ENCODE measurements at places on chromosomes 2 and 18.

DNA sequence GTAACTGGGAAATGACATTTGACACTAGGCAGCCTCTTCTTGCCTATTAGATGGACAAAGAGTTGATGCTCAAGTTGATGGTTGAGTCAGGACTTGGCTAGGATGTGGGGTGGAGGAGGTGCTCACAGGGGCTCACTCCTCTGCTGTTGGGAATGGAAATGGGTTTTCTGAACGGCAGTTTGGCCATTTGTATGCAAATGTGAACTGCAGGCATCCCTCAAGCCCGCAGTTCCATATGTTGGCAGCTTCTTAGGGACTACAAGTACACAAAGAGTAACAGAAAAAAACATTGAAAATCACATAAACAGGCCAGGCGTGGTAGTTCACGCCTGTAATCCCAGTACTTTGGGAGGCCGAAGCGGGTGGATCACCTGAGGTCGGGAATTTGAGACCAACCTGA lies 80.8 kb downstream of the INPP5D start:
- no peaks in the 10 kb centered on the region for H3K36me3 ChIP-seq
- H3K27ac ChIP-seq = no peak overlapping the region
- no peak overlapping the region for H3K4me3 ChIP-seq
- no peaks in the 10 kb centered on the region for H3K4me1 ChIP-seq

GRCh38 chr2:46169467-46169866 lies 127.7 kb upstream of the EPAS1 start:
- no peaks in the 10 kb centered on the region for H3K4me1 ChIP-seq
- DNase-seq = no peak
- no peak overlapping the region for H3K27ac ChIP-seq
- no peaks in the 10 kb centered on the region for H3K36me3 ChIP-seq
- H3K27me3 ChIP-seq = no peaks in the 10 kb centered on the region

DNA sequence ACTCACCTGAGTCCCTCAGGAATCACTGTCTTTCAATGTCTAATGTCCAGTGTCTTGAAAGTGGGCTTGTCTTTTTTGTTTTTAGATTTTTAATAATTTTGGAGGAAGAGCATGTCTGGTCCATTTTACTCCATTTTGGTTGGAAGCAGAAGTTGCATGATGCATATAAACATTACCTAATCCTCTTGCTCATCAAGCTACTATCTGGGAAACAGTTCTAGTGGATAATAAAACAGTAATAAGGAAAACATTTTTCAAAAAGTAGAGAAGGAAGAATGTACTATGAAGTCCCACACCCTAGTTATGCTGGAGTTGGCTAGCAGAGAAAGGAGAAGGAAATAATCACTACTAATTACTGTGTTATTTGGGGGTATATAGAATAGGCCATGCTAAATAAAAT lies 263.7 kb downstream of the ETAA1 start:
- no peaks in the 10 kb centered on the region for H3K4me1 ChIP-seq
- no peaks in the 10 kb centered on the region for H3K36me3 ChIP-seq
- H3K4me3 ChIP-seq = no peak overlapping the region
- no peak for DNase-seq
- no peak overlapping the region for H3K27ac ChIP-seq
- H3K27me3 ChIP-seq = no peaks in the 10 kb centered on the region

DNA sequence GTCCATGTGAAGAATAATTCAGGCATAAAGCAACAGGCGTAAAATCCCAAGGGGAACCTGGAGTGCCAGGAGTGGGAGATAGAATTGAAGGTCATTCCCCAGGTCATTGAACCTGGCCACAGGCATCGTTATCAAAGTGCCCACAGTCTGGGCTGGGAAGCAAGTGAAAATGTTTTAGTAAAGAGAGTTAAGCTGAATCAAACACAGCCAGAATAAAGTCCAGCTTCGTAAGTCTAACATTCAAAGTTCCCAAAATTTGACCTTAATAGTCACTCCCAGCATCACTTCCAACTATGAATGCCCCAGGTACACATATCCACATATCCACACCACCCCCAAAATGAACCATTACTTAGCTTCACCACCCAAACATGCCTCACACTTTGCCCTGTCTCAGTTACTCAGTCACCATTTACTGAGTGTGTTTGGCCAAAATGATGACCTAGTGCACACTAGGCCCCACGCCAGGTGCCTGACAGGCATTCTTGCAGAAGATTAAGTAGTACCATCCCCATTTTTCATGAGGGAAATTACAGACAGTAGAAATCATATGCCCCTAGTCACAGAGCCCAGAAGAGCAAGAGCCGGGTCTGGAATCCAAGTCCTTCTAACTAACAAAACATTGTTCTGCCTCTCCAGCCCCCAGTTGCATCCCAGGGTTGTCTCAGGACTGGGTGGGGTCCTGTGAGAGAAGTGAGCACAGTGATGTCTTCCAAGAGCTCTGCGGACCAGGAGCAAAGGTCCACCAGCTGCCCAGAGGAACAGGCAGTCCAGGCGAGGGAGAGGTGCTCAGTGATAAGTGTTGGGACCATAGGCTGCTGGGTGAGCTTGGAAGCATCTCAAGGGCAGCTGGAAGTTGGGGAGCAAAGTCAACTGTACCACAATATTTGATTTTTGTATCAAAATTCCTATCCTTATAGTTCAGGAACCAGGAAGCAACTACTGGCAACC lies 65.2 kb upstream of the MYCN start:
- H3K4me3 ChIP-seq = no peak overlapping the region
- H3K4me1 ChIP-seq = no peaks in the 10 kb centered on the region
- no peak overlapping the region for H3K27ac ChIP-seq

- no peaks in the 10 kb centered on the region for H3K36me3 ChIP-seq
- no peak overlapping the region for H3K27ac ChIP-seq
- no peak for DNase-seq
- H3K27me3 ChIP-seq = no peaks in the 10 kb centered on the region
Observed at GRCh38 chr2:119259296-119259860, 35.7 kb downstream of the STEAP3 start.

DNA sequence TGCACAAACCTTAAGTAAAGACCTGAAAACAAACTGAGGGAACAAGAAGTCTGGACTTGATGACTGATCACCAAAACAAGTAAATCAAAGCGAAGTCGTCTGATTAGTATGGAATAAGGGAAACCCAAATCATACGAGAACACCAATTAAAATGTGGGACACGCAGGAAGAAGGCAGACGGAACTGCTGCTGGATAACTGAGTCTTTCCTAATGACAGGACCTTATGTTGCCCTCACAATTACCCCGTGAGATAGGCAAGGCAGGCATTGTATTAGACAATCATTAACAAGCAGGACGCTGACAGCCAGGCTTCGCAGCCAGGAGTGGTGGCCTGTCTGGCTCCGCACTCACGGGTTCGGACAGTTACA lies 614 bp upstream of the COQ10B start:
- H3K4me1 ChIP-seq = peaks cover 7% of the 10 kb centered on the region
- no peak for DNase-seq
- peak overlapping the region; percentile 93 for H3K27ac ChIP-seq

DNA sequence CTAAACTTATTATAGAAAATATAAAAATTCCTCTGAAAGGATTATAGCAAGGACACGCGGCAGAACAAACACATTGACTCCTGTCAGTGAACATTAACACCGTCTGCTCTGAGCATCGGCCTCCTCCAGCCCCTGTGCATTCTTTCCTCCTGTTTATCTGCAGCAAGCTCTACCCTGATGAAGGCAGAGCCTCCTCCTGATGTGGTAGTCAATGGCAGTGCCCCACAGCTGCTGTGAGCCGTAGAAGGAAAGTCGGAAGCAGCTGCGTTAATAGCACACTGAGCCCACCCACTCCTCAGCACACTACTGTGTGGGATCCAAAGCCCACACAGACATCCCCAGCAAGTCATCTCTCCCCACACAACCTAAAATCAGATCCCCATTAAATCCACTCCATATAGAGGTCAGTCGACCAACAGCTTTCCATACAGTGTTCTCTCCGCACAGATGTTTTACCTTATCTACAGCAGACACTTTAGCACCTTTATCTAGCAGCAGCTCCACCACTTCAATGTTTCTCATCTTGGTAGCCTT lies 41.0 kb downstream of the KIDINS220 start:
- H3K36me3 ChIP-seq = peaks cover 14% of the 10 kb centered on the region
- H3K27me3 ChIP-seq = no peaks in the 10 kb centered on the region
- no peak overlapping the region for H3K4me3 ChIP-seq

- H3K4me1 ChIP-seq = no peaks in the 10 kb centered on the region
- H3K27me3 ChIP-seq = no peaks in the 10 kb centered on the region
- no peak overlapping the region for H3K27ac ChIP-seq
- H3K4me3 ChIP-seq = no peak overlapping the region
- DNase-seq = no peak
Observed at GRCh38 chr18:25434745-25435144, 82.8 kb upstream of the ZNF521 start.

GRCh38 chr2:206728277-206729199 lies 10.3 kb upstream of the DYTN start:
- H3K27ac ChIP-seq = no peak overlapping the region
- DNase-seq = no peak
- H3K4me1 ChIP-seq = no peaks in the 10 kb centered on the region
- no peak overlapping the region for H3K4me3 ChIP-seq
- no peaks in the 10 kb centered on the region for H3K36me3 ChIP-seq

- no peak for DNase-seq
- peaks cover 25% of the 10 kb centered on the region for H3K27me3 ChIP-seq
- H3K4me3 ChIP-seq = no peak overlapping the region
Observed at GRCh38 chr2:73291461-73292315, 1.7 kb downstream of the EGR4 start.

DNA sequence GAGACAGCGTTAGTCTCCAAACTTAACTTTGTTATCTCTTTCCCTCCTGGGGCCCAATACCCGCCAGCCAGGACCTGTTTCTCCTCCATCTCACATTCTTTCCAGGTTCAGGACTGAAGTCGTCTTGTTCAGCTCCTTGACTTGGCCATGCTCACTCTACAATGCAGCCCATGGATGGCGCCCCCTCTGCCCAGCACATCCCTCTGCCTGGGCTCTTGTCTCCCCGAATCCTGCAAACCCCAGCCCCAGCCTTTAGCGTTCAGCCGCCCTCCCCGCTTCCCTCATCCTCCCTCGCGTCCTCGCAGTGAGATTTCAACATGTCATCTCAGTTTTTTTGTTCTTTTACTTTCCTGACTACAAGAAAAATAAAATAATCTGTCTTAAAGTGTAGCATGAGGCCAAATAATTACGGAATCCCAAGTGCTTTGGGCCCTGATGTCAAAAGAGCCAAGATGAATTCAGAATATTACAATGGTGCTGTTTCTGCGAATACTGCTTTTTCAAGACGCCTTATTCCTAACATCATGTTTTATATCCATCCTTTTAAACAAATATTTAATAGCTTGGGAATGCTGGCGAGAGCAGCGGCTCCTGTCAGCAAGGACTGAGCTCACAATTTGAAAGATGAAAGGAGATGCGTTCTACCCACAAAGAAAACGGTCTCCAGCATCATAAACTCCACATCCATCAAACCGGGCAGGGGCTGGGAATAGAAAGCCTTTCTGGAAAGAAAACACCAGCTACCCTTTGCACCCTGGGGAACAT lies 1.0 kb downstream of the FAM178B start:
- no peaks in the 10 kb centered on the region for H3K36me3 ChIP-seq
- H3K4me1 ChIP-seq = no peaks in the 10 kb centered on the region
- H3K27me3 ChIP-seq = peaks cover 3% of the 10 kb centered on the region

GRCh38 chr2:65728477-65729180 lies 296.2 kb upstream of the SPRED2 start:
- no peak overlapping the region for H3K4me3 ChIP-seq
- no peaks in the 10 kb centered on the region for H3K36me3 ChIP-seq
- DNase-seq = peak; percentile 2
- no peaks in the 10 kb centered on the region for H3K4me1 ChIP-seq

GRCh38 chr18:50558157-50558556 lies 1.7 kb upstream of the MAPK4 start:
- H3K4me1 ChIP-seq = no peaks in the 10 kb centered on the region
- H3K27me3 ChIP-seq = peaks cover 34% of the 10 kb centered on the region
- DNase-seq = no peak
- no peak overlapping the region for H3K27ac ChIP-seq

DNA sequence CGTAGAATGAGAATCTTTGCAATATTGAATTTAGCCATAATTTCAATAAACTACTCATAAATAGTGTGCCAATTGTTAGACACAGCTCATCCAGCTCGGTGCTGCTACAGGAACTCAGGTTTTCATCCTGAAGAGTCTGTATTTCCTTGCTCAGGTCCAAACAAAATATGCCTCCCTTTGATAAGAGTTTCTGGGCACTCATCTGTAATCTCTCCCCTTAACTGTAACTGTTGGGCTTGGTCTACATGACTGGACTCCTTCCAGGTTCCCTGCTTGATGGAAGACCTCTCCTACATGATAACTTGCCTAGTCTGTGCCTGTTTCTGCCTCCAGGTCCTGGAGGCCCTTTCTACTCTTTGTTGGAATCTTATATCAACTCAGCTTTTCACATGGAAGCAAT lies 57.9 kb downstream of the GCA start:
- no peaks in the 10 kb centered on the region for H3K4me1 ChIP-seq
- H3K36me3 ChIP-seq = no peaks in the 10 kb centered on the region
- H3K4me3 ChIP-seq = no peak overlapping the region

DNA sequence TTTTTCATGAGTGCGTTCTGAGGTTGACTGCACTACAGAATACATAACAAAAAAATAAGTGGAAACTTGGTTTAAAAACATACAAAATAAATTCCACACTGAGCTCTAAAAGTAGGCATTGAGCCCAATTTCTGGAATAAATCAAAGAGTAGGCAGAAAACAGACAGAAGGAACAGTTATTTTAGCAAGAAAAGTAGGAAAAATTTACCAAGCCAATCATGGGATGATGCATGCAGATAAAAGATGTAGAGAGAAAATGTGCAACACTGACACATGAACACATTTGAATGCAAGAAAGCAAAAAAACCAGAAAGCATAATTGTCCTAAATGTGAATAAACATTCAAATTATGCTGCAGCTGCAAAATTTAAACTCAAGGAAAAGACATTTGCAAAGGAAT lies 308.3 kb downstream of the DLGAP1 start:
- no peaks in the 10 kb centered on the region for H3K27me3 ChIP-seq
- no peak overlapping the region for H3K27ac ChIP-seq
- H3K4me1 ChIP-seq = no peaks in the 10 kb centered on the region
- DNase-seq = no peak
- no peak overlapping the region for H3K4me3 ChIP-seq

GRCh38 chr2:224165901-224166319 lies 126.8 kb upstream of the SERPINE2 start:
- no peak overlapping the region for H3K27ac ChIP-seq
- no peak for DNase-seq
- H3K27me3 ChIP-seq = no peaks in the 10 kb centered on the region
- H3K4me1 ChIP-seq = peaks cover 10% of the 10 kb centered on the region
- H3K36me3 ChIP-seq = no peaks in the 10 kb centered on the region

GRCh38 chr2:22855761-22856184 lies 529.2 kb upstream of the KLHL29 start:
- no peaks in the 10 kb centered on the region for H3K27me3 ChIP-seq
- DNase-seq = no peak
- no peaks in the 10 kb centered on the region for H3K4me1 ChIP-seq
- H3K27ac ChIP-seq = no peak overlapping the region
- H3K4me3 ChIP-seq = no peak overlapping the region

GRCh38 chr2:158905784-158906183 lies 62.7 kb upstream of the TANC1 start:
- no peaks in the 10 kb centered on the region for H3K36me3 ChIP-seq
- H3K27ac ChIP-seq = no peak overlapping the region
- no peak for DNase-seq
- no peaks in the 10 kb centered on the region for H3K27me3 ChIP-seq

Measured in small intestine (tissue), 16 donors.